ENCODE measurements at places on chromosomes 7 and 10. TPM values are rescaled to one million over a fixed set of nuclear protein-coding genes. Genes with fewer than 3 reads are reported as not detected.

Gene PRPS1L1
- not detected for total RNA-seq

Gene ITPRID1
- not detected for total RNA-seq

Gene LRRC4
- 1.3 TPM for total RNA-seq

Gene FAM237B
- total RNA-seq: not detected
